ENCODE measurements at places on chromosomes 3 and 15. TPM values are rescaled to one million over a fixed set of nuclear protein-coding genes. Genes with fewer than 3 reads are reported as not detected.

Gene AHSG
- total RNA-seq = 1.9 TPM

Gene C3orf20
- total RNA-seq = 0.37 TPM

Gene HEMK1
- total RNA-seq = 66.6 TPM

Gene SIDT1
- total RNA-seq = 48.7 TPM

Gene IMPG2
- total RNA-seq = 0.57 TPM

Gene RBSN
- total RNA-seq = 34.4 TPM

Gene FMN1
- 0.47 TPM for total RNA-seq

Gene MYL3
- total RNA-seq = not detected

Gene CACNA2D3
- not detected for total RNA-seq

Gene ANKRD63
- total RNA-seq = 0.23 TPM

Gene TRIM42
- total RNA-seq = not detected

Gene RPP14
- total RNA-seq = 15.2 TPM

Gene LRRC3B
- not detected for total RNA-seq

Gene GATA2
- 4.6 TPM for total RNA-seq

Gene GOLGA6L7
- total RNA-seq = not detected

DNA sequence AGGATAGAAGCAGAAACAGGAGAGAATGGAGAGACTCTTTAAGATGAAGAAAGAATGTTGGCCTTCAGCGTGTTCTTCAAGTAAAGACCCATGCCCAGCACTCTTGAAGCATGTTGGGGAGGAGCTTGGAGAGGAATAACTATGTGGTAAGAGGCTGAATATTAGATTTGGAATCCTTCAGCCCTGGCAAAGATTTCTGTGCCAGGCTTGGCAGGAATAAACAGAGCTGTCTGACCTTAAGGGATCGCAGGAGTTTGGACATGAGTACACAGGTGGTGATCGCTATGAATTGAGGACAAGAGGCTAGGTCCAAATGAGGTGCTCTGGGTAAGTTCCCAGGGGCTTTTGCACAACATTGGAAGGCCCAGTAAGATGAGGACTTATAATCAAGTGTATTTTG, 132.6 kb upstream of the TBL1XR1 start:
- no peak for DNase-seq

DNA sequence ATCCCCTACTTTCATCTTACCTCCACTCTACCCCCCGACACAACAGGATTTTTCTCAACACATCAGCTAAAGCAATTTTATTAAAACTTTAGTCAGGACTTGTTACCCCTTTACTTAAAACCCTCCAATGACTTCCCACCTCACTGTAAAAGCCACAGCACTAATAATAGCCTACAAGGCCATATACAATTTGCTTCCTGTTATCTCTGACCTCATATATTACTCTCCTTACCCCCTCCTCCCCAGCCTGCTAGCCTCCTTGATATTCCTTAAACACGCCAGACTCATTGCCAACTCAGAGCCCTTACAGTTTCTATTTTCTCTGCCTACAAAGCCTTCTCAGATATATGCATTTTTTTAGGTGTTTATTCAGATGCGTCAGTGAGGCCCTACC, 54.4 kb downstream of the DCUN1D1 start:
- DNase-seq = no peak

GRCh38 chr15:99619712-99620111, 53.9 kb downstream of the MEF2A start:
- DNase-seq = no peak

GRCh38 chr3:168165390-168166269, 69.9 kb upstream of the GOLIM4 start:
- DNase-seq = no peak

- no peak for DNase-seq
Measured at GRCh38 chr15:71111181-71111565, 4.1 kb upstream of the THSD4 start.

DNA sequence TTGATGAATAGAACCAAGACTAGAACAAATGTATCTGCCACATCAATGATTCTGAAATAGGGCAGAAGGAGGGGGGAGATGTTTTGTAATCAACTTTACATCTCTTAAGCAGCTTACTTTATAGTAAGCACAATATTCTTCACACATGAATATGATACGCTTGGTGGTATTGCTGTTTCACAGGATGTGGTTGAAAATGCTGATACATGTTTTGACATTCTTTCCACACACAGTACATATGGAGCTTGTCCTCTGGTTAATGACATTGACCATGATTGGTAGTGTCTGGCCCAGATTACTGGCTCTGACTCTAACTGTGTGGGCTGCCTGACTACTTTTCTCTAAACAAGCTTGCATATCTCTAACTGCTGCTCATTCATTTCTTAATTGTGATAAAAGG, 168.9 kb downstream of the KLHL25 start:
- no peak for DNase-seq

DNA sequence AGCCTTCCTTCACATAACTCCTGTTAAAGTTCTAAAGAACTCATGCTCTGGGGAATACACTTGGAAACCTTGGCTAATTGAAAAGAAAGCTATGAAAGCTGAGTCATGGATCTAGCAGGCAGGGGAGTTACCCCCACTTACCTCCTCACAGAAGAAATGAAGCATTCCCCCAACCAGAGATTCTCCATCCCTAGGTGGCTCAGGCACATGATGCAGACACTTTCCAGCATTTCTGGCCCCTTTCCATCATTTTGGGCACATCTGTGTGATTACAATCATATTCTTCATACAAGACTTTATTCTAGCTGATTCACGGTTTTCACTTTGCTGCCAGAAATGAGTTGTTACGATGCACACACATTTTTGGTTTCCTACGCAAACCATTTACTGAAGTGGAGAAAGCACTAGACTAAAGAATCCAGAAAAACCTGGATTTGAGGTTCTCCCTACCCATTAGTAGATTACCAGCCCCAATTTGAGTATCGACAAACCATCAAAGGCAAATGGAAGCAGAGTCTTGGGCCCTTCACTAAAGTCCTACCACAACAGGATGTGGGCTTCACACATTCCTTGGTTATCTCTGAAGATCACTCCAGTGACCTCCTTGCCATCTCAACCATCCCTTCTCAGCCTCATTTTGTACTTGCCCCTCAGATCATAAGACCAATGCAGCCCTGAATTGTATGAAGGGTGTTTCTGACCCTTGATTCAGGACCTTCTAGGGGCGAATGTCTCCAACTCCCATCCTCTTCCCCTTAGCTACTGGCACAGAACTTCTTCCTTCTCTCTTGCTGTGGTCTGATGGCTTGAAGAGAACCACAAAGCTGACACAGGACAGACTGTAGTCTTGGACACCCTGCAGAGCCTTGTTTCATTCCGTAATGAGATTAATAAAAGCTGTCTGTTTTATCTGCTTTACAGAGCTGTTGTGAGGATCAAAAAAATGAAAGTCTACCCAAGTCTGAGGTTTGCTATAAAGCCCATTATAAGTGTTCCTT, 42.5 kb upstream of the SNRK start:
- DNase-seq = no peak

DNA sequence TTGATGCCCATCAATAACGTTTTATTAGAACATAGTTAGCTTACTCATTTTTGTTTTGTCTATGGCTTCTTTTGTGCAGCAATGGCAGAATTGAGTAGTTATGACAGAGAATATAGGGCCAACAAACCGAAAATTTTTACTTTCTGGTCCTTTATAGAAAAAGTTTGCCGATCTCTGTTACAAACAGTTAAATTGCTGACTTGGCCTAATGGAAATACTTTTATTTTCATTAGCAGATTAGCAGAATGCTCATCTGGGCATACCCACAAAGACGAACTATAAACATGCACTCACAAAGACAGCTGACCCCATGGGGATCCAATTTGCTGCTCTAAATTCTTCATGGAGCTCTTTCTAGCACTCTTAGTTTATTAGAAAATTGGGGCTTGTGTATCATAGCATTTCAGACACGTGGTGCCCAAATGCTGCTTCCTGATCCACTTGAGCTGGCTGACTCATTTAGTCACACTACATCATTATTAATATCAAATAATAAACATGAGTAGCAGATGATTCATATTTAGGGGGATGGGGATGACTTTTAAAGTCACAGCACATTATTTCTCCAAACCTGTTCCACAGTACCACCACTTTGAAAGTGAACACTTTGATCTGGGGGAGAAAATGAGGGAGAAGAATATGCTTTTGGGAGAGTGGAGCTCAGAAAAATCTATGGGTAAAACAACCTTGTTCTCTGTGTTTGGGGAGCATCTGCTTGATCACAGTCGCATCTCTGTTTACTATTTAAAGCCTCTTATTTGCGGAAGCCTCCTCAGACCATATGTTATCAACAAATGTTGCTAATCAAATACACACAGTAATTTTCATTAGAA, 228.1 kb upstream of the FEZF2 start:
- DNase-seq = no peak

- no peak for DNase-seq
Measured at GRCh38 chr15:36635681-36636080, 56.3 kb downstream of the CDIN1 start.

- DNase-seq = no peak
Measured at GRCh38 chr15:82995938-82996337, 9.9 kb downstream of the RAMAC start.

- DNase-seq = no peak
Measured at GRCh38 chr3:123883701-123884202, 380 bp downstream of the MYLK start.

- no peak for DNase-seq
Measured at GRCh38 chr3:29370021-29370420, 89.2 kb downstream of the RBMS3 start.

DNA sequence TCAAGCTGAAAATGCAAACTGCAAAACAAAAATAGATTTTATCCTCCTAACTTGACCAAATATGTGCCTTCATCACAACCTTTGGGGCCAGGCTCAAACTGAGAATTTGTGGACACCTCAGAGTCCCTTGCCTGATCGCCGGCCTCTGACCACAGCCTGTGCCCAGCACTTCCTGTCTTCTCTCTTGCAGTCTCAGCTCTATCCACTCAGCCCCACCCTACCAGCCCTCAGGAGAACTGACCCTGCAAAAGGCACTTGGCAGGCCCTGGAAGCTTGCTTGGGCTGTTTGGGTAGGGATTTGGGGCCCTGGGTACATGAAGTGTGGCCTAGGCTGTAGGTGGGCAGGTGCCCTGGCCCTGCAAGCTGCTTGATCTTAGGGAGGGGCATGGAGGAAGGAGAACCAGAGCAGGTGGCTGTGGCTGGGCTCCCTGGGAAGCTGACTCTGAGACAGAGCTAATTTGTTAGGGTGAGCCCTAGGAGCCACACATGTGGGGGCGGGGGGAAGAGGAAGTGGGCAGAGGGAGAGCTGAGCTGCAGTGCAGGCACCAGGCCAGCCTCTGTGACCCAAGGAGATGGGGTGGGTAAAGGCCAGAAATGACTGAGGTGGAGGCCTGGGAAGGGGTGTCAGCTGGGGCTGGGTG, 8.6 kb downstream of the CLEC3B start:
- peak; percentile 24 for DNase-seq

DNA sequence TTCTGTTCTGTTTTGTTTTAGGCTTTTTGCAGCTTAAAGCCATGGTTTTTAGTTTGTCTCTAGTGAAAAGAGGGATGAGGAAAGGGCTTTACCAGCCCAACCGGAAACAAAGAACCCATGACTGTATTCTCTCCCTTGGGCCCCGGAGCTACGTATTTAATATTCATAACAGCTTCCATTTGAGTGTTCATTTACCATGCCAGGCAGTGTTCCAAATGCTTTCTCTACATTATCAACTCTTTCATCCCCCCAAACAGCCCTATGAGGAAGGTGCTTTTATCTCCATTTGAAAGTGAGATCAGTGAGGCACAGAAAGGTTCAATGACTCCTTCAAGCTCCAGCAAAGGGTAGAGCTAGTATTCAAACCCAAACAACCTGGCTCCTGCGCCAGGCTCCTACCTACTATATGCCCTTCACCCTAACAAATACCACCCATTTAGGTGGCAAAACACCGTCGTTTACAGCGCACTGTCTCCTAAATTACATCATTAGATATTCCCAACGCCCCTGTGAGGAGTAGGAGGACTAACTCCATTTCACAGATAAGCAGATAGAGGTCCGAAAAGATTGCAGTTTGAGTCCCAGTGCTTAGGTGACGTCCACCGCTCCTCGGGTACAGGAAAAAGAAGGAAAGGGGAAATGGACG, 27.9 kb downstream of the GTPBP8 start:
- DNase-seq = no peak

GRCh38 chr3:98730338-98730737, 32.8 kb upstream of the ST3GAL6 start:
- DNase-seq = no peak

DNA sequence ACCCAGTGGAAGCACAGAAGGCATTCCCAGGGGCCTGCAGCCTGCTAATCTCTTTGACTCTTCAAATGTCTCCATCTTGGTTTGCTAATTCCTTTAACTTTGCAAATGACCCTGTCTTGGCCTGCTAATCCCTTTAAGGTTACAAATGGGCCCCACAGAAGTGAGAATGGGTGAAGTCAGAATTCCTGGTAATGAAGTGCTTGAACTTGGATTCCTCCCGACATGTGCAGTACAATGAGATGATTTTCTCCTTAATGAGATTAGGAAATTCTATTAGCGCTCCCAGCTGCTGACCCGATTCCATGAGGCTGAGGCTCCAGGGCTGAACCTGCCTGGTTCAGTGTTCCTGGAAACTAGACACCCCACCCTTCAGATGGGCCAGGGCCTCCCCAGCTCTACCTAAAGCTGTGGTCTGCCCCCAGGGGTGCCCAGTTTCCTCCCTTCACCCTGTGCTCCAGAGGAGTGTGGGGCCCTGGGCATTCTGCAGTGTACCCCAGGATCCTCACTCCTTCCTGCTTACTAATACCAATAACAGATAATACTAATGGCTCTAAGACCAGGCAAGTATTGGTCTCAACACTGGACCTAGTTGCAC, 47.4 kb downstream of the SCN5A start:
- DNase-seq = no peak

DNA sequence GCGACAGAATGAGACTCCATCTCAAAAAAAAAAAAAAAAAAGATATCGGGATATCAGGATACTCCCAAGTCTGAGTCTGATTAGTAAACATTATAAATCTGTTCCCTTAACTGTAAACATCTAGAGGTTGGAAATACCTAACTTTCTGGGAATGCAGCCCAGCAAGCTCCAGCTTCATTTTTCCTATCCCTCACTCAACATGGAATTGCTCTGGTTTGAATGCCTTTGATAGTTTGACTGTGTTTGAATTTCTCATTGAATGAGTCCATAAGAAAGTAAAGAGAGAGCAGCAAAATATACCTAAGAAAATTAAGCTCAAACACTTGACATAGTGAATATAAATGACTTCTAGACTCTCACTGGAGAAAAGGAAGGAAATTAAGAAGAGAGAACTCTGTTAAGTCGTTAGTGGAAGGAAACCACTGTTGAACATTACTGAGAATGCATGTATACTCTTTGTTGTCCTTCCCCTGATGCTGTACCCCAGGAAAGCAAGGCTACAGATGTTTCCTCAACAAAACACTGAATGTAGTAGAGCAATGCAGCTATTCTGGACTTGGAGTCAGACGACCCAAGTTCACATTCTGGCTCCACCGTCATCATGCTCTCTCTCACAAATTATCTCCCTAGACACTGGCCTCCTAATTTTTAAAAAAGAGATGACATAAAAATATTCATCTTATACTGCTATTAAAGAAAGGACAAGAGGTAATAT, 62.4 kb downstream of the CD200 start:
- no peak for DNase-seq

- DNase-seq = peak; percentile 29
Measured at GRCh38 chr15:55168350-55168974, 28.3 kb downstream of the RSL24D1 start.

Data from T-cell (primary cell).